Activated CD4-positive, alpha-beta memory T cell treated with anti-CD3 and anti-CD28 coated beads for 36 hours (primary cell): ENCODE measurements at places on chromosomes 1 and 21. TPM values are rescaled to one million over a fixed set of nuclear protein-coding genes. Genes with fewer than 3 reads are reported as not detected.

Gene CLCA4
- total RNA-seq, result not detected

- no peak overlapping the region for H3K27ac ChIP-seq
- no peaks in the 10 kb centered on the region for H3K27me3 ChIP-seq
- no peak overlapping the region for H3K4me3 ChIP-seq
- H3K4me1 ChIP-seq, result no peaks in the 10 kb centered on the region
Observed at GRCh38 chr21:43021191-43021590, 46.8 kb downstream of the PKNOX1 start.

GRCh38 chr1:175503538-175503937 lies 239.9 kb downstream of the TNR start:
- no peak for DNase-seq
- no peak overlapping the region for H3K4me3 ChIP-seq
- H3K27me3 ChIP-seq, result peaks cover 5% of the 10 kb centered on the region
- no peak overlapping the region for H3K27ac ChIP-seq
- no peaks in the 10 kb centered on the region for H3K36me3 ChIP-seq

GRCh38 chr21:38351961-38352521 lies 95.2 kb downstream of the KCNJ15 start:
- H3K4me1 ChIP-seq, result peaks cover 41% of the 10 kb centered on the region
- no peak for DNase-seq
- H3K36me3 ChIP-seq, result no peaks in the 10 kb centered on the region
- no peak overlapping the region for H3K27ac ChIP-seq
- no peak overlapping the region for H3K4me3 ChIP-seq

GRCh38 chr1:226524547-226524946 lies 24.0 kb upstream of the STUM start:
- no peak overlapping the region for H3K4me3 ChIP-seq
- no peak for DNase-seq
- no peaks in the 10 kb centered on the region for H3K36me3 ChIP-seq
